HS-27A (cell line): ENCODE measurements at places on chromosomes 16 and 17.

GRCh38 chr16:78677181-78677731 lies 577.8 kb downstream of the WWOX start:
- DNase-seq = no peak

GRCh38 chr16:82832821-82833220 lies 206.1 kb downstream of the CDH13 start:
- DNase-seq = no peak

DNA sequence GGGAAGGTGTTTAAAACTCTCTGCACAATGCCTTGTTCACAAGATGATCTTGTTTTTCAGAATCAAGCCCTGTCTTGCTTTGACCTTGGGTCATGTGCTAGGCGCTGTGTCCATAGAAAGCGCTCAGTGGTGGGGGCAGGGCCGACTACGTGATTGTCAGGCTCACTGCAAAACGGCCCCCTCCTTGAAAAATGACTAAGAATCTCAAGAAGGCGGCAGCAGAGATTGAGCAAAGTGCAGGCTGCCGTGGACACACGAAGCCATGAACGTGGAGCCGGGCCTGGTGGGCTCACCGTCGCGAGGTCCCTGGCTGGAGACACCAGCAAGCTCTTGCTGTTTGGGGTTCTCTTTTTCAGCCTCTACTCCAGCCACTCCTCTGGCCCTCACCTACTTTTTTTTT lies 10.2 kb downstream of the ATP2C2 start:
- DNase-seq = no peak

GRCh38 chr17:61694095-61694494 lies 103.1 kb upstream of the NACA2 start:
- no peak for DNase-seq

GRCh38 chr16:56625943-56626654 lies 518 bp downstream of the MT1E start:
- no peak for DNase-seq

GRCh38 chr16:12315330-12316136 lies 339.0 kb downstream of the SNX29 start:
- no peak for DNase-seq

- DNase-seq = no peak
These were observed 8.8 kb downstream of the BEAN1 start for GRCh38 chr16:66435896-66436295.

DNA sequence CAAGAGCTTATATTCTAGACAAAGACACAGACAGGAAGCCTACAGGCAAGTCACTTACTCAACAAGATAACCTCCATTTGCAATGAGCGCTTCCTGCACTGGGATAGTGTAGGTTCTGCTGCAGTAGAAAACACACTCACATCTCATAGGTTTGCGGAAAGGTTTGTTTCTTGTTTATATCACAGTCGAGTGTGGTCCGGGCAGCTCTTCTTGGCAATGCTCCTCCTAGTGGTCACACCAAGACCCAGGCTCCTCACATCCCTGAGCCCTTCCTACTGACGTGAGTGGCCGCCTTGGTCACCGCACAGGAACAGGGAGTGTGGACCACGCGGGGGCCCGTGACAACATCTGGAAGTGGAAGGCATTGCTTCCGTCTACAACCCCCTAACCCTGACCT lies 48.0 kb upstream of the RBFOX3 start:
- no peak for DNase-seq

DNA sequence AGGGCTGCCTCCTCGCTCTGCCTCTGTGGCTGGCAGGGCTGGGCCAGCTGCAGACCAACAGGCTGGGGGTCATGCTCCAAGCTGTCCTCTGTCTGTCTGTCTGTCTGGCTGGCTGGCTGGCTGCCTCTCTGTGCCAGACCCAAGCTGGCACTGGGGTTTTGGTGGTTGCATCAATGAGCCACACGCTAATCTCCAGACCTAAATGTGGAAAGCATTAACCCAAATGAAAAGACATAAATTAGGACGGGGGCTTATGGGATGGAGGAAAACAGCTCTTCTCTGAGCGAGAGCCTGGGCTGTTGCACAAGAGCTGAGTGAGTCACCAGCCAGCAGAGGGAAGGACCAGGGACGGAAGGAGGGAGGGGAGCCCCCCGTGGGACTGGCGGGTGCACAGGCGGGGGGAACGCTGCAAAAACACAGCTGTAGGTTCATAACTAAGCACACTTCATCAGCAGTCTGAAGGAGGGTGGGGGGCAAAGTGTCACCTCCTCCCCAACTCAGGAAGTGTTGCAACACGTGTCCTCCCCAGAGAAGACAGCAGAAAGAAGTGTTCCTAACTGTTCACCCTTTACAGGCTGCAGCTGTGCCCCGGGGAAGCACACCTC lies 83.4 kb downstream of the GAS7 start:
- no peak for DNase-seq

GRCh38 chr17:5226940-5227878 lies 7.5 kb downstream of the SCIMP start:
- no peak for DNase-seq

DNA sequence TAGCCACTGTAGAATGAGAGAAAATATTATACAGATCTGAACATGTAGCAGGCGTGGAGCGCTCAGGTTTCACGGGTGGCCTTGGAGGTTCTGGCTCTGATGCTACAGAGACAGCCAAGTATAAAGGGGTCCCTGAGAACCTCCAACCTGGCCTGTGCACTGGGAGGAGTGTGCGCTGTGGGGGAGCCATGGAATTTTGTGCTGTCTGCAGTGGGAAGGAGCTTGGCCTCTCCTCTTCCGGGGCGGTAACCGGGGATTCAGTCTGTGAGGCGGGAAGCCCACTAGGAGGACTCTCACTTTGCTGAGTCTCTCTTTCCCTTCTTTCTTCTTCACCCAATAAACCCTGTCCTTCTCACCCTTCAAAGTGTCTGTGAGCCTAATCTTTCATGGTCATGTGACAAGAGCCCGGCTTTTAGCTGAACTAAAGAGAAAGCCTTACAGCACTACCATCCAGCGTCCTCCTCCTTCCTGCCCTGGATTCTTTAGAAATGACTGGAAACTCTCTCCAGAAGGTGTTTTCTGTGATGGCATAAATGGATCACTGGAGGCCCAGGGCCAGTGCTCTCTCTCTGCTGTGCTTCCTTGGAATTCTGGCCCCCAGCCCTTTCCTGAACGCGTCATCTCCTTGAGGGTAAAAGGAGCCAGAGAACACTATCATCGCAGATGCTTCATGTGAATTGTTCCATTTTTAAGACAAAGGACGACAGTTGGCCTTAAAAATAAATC lies 232.1 kb upstream of the CACNG5 start:
- no peak for DNase-seq

DNA sequence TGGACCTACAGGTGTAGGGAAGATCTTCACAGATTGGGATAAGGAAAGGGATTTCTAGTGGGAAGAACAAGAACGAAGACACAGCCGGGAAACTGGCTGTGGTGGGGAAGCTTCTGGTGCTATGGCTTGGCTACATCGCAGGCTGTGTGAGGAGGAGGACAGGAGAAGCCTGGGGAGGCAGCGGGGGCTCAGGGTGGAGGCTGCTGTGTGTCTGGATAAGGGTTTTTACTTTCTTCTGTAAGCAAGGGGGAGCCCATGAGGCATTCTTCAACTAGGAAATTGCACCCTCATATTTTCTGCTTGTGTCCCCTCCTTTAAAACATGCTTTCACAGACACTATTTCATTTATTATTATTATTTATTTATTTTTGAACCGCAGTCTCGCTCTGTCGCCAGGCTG lies 2.9 kb upstream of the RHBDF2 start:
- DNase-seq = no peak
